ENCODE measurements at places on chromosomes 1 and 21. TPM values are rescaled to one million over a fixed set of nuclear protein-coding genes. Genes with fewer than 3 reads are reported as not detected.

Gene LENEP
- total RNA-seq: 0.91 TPM

DNA sequence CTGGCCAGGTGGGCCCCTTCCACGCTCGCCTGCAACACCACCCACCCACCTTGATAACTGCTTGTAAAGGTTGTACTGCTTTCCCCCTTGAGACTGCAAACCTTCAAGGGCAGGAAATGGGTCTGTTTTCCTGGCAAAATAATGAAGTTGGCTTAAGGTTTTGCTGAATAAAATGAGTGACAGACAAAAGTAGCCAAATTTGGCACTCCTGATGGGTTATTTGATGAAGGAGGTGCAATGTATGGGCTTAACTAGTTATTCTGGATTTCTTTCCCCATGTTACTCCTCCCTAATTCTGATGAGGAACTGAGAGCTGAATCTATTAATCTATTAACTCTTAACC is 14.6 kb upstream of the HLCS start:
- DNase-seq: no peak

DNA sequence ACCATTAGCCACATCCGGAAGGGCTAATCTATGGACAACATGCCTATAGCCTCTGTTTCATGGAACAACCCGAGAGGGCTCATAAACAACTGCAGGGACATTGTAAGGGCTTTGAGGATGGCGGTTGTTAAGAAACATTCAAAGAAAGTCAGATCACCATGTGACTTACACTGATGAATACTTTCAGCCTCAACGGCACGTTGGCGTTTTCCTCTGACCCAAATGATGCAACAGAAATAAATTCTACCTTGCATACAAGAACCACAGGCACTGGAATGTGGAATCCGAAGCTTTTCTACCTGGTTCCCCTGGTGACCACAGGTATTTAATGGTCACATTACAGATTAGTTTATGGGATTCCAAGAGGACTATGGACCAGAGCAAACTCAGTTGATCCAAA is 107.0 kb downstream of the CLIC6 start:
- no peak for DNase-seq

DNA sequence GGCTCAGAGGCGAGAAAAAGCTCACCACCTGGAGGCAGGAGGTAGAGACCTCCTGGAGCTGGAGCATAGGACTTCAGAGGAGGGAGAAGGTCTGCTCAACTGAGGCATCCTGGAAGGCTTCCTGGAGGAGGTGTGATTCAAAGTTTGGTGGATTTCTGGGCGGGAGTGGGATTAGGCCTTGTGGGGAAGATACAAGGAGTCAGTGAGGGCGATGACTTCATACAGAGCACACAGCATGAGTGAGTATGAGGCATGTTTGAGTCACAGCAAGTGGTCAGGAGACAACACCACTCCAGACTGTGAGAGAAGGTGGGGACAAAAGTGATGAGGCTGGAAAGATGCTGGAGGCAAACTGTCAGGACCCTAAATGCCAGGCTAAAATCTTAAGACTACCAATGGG is 77.6 kb downstream of the MATN1 start:
- DNase-seq: no peak

GRCh38 chr1:101295209-101295608 is 58.4 kb downstream of the S1PR1 start:
- DNase-seq: no peak

DNA sequence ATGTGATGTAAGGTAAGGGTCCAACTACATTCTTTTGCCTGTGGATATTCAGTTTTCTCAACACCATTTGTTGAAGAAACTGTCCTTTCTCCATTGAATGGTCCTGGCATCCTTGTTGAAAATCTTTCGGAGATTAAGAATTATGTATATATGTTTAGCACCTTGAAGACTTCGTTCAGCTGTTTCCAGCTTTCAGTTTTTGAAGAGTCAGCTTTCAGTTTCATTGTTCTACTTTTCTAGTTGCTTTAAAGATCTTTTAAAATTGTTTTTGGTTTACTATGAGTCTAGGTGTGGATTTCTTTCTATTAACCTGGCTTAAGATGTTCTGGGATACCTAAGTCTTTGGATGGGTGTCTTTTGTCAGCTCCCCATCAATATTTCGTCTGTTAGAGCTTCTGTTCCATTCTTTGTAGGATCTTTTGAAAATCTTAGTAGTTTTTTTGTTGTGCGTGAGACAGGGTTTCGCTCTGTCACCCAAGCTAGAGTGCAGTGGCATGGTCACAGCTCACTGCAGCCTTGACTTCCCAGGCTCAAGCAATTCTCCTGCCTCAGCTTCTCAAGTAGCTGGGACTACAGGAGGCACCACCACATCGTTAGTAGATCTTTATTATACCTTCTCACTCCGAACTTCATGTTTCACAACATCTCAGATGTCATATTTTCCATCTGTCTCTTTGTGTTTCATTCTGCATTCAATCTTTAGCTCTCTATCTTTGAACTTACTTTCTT is 353.5 kb upstream of the B3GALT2 start:
- DNase-seq: peak; percentile 32

GRCh38 chr1:210777914-210778313 is 356.0 kb downstream of the KCNH1 start:
- DNase-seq: no peak

- no peak for DNase-seq
These were observed 4.1 kb downstream of the NBL1 start for GRCh38 chr1:19648239-19648638.

GRCh38 chr21:42765656-42766055 is 112.2 kb downstream of the PDE9A start:
- DNase-seq: no peak

DNA sequence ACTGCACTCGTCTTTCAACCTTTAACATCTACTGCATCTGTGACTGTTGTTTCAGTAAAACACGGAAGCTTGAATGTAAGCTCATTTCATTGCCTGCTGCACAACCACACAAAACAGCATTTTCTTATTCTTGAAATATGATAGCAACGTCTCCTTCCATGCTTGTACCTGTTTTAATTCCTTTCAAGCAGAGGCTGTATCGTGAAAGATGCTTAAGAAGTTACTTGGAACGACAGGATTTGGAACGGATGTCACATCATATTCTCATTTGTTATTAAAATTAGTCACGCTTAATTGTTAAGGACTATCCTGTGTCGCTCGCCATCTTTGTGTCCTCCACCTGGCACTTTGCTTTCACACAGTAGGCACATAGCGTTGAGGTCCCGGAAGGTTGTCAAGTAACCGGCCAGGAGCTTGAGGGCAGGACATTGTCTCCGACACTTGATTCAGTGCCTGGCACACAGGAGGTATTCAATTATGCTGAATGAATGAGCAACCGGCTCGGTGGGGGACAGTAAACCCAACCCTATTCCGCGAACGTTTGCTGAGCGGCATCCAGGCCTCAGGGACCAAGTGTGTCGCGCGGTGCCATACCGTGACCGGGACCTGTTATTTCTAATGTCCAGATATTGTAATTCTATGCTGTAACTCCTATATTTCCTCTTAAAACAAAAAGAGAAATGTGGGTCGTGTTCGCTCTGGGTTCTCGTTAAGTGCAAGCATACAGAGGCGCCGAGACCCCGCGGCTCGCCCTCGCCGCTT is 499 bp upstream of the SH3GLB1 start:
- DNase-seq: peak; percentile 66

Gene PLA2G2D
- total RNA-seq: not detected

- DNase-seq: no peak
These were observed 127.0 kb downstream of the PLPP3 start for GRCh38 chr1:56452027-56453011.

DNA sequence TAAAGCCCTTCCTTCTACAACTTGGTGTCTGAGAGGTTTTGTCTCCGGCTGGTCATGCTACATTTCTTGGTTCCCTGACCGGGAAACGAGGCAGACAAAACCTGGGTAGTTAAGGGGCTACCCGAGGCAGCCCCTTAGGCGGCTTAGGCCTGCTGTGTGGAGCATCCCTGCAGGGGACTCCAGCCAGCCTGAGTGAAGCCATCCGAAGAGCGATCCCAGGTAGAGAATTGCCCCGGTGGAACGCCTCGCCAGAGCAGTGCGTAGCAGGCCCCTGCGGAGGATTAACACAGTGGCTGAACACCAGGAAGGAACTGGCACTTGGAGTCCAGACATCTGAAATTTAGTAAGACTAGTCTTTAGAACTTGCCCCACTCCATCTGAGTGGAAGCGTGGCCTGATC is 21.2 kb upstream of the MYOCOS start:
- DNase-seq: no peak

Gene BEST4
- total RNA-seq: 0.26 TPM

Gene RAB25
- not detected for total RNA-seq

GRCh38 chr21:42461185-42461520 is 34.9 kb downstream of the RSPH1 start:
- DNase-seq: no peak

DNA sequence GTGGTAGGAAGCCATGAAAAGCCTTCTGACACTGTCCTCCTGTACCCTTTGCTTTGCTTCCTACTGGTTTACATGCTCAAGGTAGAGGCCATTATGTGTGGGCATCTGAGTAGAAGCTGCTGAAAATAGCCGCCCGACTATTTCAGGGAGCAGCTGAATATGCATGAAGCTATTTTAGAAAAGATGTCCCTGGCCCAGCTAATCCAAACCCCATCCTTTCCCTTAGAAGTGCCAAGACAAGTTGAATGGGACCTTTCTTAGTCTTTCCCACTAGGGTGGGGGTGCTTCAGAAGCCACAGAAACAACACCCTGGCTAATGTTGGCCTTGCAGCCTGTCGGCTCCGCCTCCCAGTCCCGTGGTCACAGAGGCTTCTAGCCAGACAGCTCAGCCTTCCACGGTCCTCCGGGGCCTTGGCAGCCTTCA is 205.1 kb upstream of the EDN2 start:
- no peak for DNase-seq

DNA sequence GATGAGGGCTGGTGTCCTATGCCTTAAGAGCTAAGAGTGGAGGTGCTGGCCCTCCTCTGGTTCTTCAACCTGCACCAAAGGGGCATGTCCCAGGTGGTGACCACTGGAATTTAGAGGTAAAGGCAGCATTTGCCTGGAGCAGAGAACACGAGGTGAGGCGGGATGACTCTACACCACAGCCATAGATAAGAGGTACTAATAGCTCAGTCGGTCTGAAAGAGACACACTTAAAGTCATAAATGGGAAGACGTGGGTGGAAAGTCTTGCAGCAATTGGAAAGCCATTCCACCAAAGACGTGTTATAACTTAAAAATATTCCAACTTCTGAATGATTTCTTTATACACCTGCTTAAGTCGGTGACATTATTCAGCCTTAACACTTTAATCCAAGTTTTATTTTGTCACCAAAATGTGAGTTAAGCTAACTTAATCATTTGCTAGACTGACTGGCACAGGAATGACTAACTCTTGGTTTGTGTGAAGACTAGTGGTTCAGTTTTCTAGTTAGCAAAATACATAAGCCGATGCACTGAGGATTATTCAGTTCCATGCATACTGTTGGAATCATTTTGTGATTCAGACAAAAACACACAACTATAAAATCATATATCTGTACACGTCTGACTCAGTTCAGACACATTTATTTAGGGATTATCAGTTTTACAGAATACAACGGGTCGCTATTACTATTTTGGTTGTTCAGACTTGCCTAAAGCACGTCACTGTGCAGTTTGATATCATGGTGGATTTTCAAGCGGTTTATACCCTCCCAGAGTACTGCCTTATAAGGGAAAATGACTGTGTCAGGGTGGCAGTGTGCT is 4.6 kb upstream of the ETS2 start:
- no peak for DNase-seq

- no peak for DNase-seq
These were observed 334.7 kb upstream of the PRMT6 start for GRCh38 chr1:106721790-106722189.

DNA sequence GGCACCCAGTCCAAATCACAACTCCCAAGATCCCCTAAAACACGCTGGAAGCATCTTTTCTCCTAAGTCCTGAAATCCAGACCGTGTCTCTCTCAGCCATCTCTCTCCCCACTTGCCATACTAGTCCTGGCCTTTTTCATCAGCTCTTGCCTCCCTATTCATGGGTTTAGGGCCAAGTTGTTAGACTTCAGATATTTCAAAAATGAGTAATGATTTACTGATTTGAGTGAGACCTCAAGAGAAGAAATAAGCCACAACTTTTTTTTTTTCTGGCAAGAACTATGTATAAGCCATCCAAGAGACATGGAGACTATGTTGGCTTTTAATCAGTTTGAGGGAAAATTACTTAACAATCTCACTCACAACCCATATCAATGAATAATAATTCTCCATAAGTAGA is 62.5 kb downstream of the TBX15 start:
- no peak for DNase-seq

DNA sequence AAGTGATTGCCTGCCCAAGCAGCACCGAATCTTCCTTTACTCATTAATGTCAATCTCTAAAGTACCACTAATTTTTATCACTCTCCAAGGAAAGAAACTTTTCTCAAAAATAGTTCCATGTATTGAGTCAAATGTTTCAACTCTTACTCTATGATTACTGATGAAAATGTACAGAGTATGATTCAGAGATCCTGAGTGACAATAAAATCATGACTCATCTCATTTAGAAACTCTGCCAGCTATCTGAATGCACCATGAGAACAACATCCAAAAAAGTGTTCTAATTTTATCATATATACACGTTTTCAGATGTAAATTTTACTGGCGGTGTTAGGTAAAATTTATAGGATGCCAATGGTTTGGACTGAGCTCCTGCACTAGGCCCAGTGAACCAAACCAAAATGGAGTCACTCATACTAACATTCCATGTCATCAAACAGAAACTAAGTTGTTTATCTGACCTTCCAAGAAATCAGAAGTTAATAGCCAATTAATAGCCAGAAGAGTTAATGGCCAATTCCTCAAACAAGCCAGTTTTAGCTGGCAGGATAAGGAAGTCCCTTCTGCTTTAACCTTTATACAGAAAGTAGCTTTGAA is 22.6 kb downstream of the PLPPR5 start:
- no peak for DNase-seq

Gene RBP7
- total RNA-seq: not detected

DNA sequence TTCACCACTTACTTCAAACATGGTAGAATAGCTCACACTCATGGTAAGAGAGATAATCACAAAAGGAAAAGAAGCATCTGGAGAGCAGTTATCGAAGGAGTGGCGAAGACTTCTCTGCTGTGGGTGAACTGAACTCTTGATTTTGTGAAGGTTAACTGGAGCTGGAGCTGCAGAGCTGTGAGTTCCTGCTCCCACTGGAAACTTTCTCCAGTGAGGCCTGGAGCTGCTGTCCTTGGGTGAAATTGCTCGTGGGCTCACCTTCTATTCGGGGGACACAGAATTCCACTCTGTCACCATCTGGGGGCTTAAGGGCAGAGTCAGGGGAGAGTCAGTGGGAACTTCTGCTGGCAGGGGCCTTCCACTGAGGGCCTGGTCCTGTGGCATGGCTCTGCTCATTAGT is 45.9 kb downstream of the MAB21L3 start:
- peak; percentile 19 for DNase-seq

Gene KRTAP8-1
- total RNA-seq: not detected

- no peak for DNase-seq
These were observed 117.7 kb upstream of the ETS2 start for GRCh38 chr21:38688068-38688467.

- DNase-seq: no peak
These were observed 10.7 kb downstream of the RPF1 start for GRCh38 chr1:84489766-84490165.

Gene RAP1GAP
- total RNA-seq: 0.13 TPM

Gene CCDC27
- total RNA-seq: not detected
